ENCODE measurements at places on chromosomes 6 and 20. TPM values are rescaled to one million over a fixed set of nuclear protein-coding genes. Genes with fewer than 3 reads are reported as not detected.

The ZC3H12D gene
- total RNA-seq = 0.10 TPM

The STMND1 gene
- not detected for total RNA-seq

The CRISP2 gene
- not detected for total RNA-seq

The CEP57L1 gene
- total RNA-seq = 15.1 TPM

The WFDC6 gene
- total RNA-seq = not detected

The NTSR1 gene
- not detected for total RNA-seq

The CLIC5 gene
- total RNA-seq = 0.25 TPM

The PTPRT gene
- total RNA-seq = 0.05 TPM

The MMP24 gene
- 0.06 TPM for total RNA-seq

The BTN1A1 gene
- total RNA-seq = not detected

The SULF2 gene
- 30.5 TPM for total RNA-seq

The NKX2-4 gene
- not detected for total RNA-seq

The RUNX2 gene
- total RNA-seq = 4.4 TPM

The GABRR1 gene
- not detected for total RNA-seq

The MUC21 gene
- total RNA-seq = not detected

The NKX2-2 gene
- not detected for total RNA-seq

The OPRM1 gene
- total RNA-seq = not detected

The KCNK15 gene
- 2.5 TPM for total RNA-seq

The CFB gene
- 56.5 TPM for total RNA-seq

The CHRNA4 gene
- total RNA-seq = 0.05 TPM

The ACOT13 gene
- 12.9 TPM for total RNA-seq

The BMP6 gene
- 8.8 TPM for total RNA-seq

The CAP2 gene
- total RNA-seq = 0.49 TPM

The PNPLA1 gene
- not detected for total RNA-seq

The ZC2HC1B gene
- not detected for total RNA-seq

The NCOA6 gene
- 13.0 TPM for total RNA-seq

The MAPK13 gene
- total RNA-seq = 5.6 TPM

The AAR2 gene
- 29.3 TPM for total RNA-seq

The GLP1R gene
- total RNA-seq = not detected

The BTNL2 gene
- total RNA-seq = not detected

The TP53INP2 gene
- total RNA-seq = 7.2 TPM

The ADRM1 gene
- total RNA-seq = 101 TPM

The CTAGE9 gene
- total RNA-seq = not detected

The IRF4 gene
- not detected for total RNA-seq

The RRAGD gene
- 0.75 TPM for total RNA-seq

The SIRPD gene
- total RNA-seq = not detected

The SDC4 gene
- 65.5 TPM for total RNA-seq
